Activated naive CD4-positive, alpha-beta T cell treated with anti-CD3 and anti-CD28 coated beads for 36 hours (primary cell): ENCODE measurements at places on chromosomes 11 and 22. TPM values are rescaled to one million over a fixed set of nuclear protein-coding genes. Genes with fewer than 3 reads are reported as not detected.

Gene TBX10
- total RNA-seq, result not detected

DNA sequence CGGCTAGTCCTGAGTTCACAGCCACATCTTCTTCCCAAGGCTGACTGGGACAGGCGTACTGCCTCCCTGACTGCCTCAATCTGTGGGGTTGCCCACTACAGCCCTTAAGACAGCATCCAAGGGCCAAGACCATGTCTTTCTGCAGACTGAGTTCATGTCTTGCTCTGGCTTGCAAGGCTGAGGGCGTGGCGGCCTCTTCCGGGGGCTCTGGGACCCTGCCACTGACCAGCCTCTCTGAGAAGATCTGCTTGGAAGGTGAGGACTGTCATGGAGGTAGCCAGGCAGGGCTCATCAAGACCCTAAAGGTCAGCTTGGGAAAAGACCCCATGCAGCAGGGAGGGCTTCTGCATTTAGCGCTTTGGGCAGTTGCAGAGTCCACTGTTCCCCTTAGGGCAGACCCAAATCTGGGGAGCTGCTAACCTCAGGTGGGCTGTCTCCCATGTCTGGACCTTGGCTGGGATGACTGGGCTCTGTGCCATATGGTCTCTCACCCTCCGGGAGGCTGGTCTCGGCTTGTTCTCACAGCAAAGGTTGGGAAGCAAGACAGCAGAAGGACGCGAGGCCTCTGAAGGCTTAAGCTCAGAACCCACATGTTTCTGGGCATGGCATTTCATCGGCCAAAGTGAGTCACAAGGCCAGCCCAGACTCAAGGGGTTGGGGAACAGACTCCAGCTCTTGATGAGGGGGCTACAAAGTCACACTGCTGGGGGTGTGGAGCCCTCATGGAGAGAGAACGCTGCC, 109.1 kb upstream of the LMO1 start:
- no peak overlapping the region for H3K27ac ChIP-seq
- H3K27me3 ChIP-seq, result peaks cover 12% of the 10 kb centered on the region
- no peak for DNase-seq
- no peak overlapping the region for H3K4me3 ChIP-seq

Gene RASD2
- not detected for total RNA-seq

DNA sequence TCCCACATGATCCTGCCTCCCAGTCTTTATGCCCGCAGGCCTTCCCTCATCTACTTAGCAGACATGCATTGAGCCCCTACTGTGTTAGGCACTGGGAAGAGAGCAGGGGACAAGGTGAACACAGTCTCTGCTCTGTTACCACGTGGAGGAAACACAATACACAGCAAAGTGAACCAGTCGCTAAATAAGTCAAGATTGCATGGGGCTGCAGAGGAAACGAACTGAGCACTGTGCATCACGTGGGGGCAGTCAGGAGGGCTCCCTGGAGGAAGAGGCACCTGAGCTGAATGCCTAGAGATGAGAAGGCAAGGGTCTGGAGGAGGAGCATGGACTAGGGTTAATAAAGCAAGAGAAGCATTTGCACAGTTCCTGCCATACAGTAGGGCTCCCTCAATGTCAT, 102.7 kb downstream of the MN1 start:
- H3K4me1 ChIP-seq, result no peaks in the 10 kb centered on the region
- peaks cover 6% of the 10 kb centered on the region for H3K27me3 ChIP-seq
- no peak overlapping the region for H3K4me3 ChIP-seq
- no peak overlapping the region for H3K27ac ChIP-seq
- DNase-seq, result no peak
- no peaks in the 10 kb centered on the region for H3K36me3 ChIP-seq

- H3K27ac ChIP-seq, result no peak overlapping the region
- H3K27me3 ChIP-seq, result peaks cover 26% of the 10 kb centered on the region
- H3K4me3 ChIP-seq, result no peak overlapping the region
- DNase-seq, result peak; percentile 53
These were observed 4.7 kb downstream of the MPEG1 start for GRCh38 chr11:59207988-59208451.

Gene SBF1
- 100 TPM for total RNA-seq

DNA sequence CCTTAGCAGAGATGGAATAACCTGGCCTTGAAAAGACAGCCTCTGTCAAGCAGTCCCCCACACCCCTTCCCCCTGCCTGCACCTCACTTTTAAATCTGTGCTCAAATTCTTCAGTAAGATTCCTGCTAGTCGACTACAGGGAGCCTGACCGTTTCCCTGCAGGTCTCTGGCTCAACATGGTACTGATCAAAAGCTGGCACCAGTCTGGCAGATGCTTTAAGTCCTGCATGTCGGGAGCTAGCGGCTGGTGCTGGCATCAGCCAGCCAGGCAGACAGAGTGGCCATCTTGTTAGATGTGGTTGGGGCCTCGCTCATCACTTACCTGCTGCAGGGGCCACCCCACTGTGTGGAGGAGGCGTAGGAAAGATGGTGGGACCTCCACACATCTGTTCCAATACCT, 204.4 kb upstream of the SORL1-AS1 start:
- H3K4me1 ChIP-seq, result peaks cover 12% of the 10 kb centered on the region
- no peak overlapping the region for H3K4me3 ChIP-seq
- no peak for DNase-seq
- H3K36me3 ChIP-seq, result no peaks in the 10 kb centered on the region
- no peak overlapping the region for H3K27ac ChIP-seq

Gene CHEK1
- total RNA-seq, result 167 TPM

- H3K27me3 ChIP-seq, result no peaks in the 10 kb centered on the region
- peaks cover 3% of the 10 kb centered on the region for H3K36me3 ChIP-seq
- no peak for DNase-seq
- no peaks in the 10 kb centered on the region for H3K4me1 ChIP-seq
These were observed 45.0 kb upstream of the NNMT start for GRCh38 chr11:114250993-114251814.

Gene P4HA3
- not detected for total RNA-seq

DNA sequence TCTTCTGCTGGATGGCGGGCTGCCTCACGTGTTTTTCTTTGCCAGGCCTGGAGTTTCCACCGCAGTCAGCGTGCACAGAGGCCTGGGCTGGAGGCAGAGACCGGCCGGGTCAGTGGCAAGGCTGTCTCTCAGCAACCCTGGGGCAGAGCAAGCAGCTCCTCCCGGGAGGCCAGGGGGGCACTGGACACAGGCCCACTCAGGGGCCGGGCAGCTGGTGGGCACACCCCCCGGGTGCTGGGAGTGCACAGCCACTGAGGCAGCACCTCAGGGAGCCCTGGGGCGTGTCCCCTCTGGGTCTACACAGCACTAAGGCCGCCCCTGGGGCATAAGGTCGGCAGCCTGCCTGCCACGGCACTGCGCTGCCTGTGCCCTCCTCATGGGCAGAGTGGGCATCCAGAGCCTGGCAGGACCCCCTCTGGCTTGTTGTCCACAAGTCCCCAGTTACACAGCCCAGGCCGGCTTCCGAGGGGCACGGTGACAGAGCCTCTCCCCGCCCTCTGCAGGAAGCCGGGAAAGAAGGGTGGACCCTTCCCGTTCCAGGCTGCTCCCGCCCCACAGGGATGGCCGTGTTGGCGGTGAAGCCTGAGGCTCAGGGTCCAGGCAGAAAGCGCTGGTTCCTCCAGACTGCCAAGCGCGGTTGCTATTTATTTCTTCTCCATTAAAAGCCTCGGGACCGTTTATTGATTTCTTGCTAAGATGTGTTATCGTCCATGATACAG, 18.5 kb upstream of the TH start:
- H3K27ac ChIP-seq, result no peak overlapping the region
- no peaks in the 10 kb centered on the region for H3K27me3 ChIP-seq
- no peak for DNase-seq
- H3K36me3 ChIP-seq, result no peaks in the 10 kb centered on the region
- no peak overlapping the region for H3K4me3 ChIP-seq
- H3K4me1 ChIP-seq, result peaks cover 5% of the 10 kb centered on the region

DNA sequence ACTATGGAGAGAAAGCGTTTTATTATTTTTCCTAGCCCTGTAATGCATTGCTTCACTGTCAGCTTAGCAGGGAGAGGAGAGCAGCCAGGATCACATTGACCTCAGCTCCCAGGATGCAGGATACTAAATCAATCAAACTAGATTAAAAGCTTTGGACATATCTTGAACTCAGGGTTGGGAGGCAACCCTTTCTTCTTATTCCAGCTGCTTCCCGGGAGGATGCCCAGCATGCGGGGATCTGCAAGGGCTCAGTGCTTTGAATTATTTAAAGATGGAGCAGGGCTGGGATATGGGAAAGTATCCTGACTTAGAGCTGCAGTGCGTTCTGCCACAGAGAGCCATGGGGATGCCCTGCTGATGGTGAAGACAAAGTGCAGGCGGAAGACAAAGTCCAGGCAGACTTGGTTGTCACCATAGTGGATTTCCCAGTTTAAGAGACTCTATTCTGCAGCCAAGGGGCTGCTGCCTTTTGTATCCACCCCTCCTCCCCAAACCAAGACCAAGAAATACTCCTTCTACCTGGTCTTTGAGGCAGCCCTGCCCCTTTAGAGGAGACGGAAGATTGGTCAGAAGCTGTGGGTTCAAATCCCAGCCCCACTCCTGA, 1035.0 kb downstream of the TBC1D22A start:
- no peaks in the 10 kb centered on the region for H3K36me3 ChIP-seq
- no peak overlapping the region for H3K27ac ChIP-seq
- peaks cover 9% of the 10 kb centered on the region for H3K27me3 ChIP-seq
- no peak for DNase-seq
- no peak overlapping the region for H3K4me3 ChIP-seq
- H3K4me1 ChIP-seq, result no peaks in the 10 kb centered on the region

DNA sequence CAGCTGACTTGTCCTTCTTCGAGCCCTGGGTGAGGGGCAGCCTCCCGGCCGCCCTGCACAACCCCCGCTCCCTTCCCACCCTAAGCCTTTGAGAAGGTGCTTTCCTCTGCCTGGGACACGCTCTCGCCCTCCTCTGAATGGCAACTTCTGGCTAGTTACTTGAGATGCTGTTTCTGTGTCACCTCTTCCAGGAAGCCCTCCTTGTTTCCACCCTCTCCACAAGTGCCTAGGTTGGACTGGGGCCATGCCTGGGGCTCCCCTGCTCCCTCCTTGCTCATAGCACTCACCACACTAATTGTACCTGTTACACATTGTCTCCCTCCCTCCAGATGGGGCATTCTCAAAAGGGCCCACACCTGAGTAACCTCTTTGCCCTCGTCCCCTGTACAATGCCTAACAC, 72.2 kb downstream of the SCUBE1 start:
- no peaks in the 10 kb centered on the region for H3K4me1 ChIP-seq
- H3K36me3 ChIP-seq, result no peaks in the 10 kb centered on the region
- no peak for DNase-seq

DNA sequence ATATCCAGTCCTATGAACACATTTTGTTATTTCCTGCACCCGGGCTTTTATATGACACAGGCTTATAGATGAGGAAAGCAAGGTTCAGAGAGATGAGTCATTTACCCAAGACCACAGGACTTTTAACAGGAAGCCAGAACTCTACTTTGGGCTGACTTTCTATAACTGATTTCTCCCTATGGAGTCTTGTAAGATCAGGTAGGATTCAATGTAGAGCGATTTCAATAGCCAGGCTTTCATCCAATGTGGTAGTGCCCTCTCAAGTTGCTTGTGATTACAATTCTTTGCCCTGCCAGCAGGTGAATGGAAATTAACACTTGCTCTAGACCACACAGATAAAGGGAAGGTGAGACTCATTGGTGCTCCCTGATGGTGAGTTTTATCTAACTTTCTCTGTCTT, 378.3 kb downstream of the INSC start:
- no peaks in the 10 kb centered on the region for H3K36me3 ChIP-seq
- H3K27ac ChIP-seq, result no peak overlapping the region
- no peaks in the 10 kb centered on the region for H3K27me3 ChIP-seq

Gene TRPC6
- not detected for total RNA-seq

- no peak for DNase-seq
- H3K4me1 ChIP-seq, result no peaks in the 10 kb centered on the region
- H3K27me3 ChIP-seq, result peaks cover 44% of the 10 kb centered on the region
- no peak overlapping the region for H3K4me3 ChIP-seq
- H3K27ac ChIP-seq, result no peak overlapping the region
These were observed 22.6 kb downstream of the DBX1 start for GRCh38 chr11:20137637-20138036.

DNA sequence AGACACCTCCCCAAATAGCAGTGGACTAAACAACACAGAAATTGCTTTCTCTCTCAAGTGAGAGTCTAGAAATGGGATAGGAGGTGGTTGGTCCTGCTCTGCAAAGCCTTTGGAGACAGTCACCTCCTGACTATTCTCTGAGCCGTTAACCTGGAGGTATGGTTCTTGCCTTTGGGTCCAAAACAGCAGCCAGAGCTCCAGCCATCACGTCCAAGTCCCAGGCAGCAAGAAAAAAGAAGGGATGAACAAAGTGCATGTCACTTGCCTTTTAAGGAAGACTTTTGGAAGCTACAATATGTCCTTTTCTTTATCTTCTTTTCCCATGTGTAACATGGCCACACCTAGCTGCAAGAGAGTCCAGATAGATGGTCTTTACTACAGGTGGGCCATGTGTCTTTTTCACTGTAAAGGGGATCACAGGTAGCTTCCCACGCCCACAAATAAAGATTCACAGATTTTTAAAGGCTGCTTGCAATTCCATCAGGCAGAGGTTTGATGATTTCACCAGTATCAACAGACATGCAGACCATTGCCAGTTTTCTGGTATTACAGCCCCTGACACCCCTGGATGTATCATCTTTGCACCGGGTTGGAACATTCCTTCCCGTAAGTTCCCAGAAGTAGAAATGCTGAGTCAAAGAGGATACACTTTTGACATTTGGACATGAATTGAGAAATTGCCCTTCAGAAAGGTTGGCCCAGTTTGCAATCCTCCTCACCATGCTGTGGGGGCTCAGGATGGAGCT, 66.0 kb downstream of the MYEOV start:
- no peaks in the 10 kb centered on the region for H3K36me3 ChIP-seq
- no peak overlapping the region for H3K27ac ChIP-seq
- H3K4me3 ChIP-seq, result no peak overlapping the region
- peak; percentile 1 for DNase-seq
- H3K4me1 ChIP-seq, result no peaks in the 10 kb centered on the region

GRCh38 chr11:94417386-94417987, 16.3 kb upstream of the GPR83 start:
- no peaks in the 10 kb centered on the region for H3K4me1 ChIP-seq
- no peak for DNase-seq
- H3K36me3 ChIP-seq, result peaks cover 31% of the 10 kb centered on the region
- H3K27me3 ChIP-seq, result no peaks in the 10 kb centered on the region

Gene ASCL2
- total RNA-seq, result not detected

Gene CELSR1
- total RNA-seq, result 0.25 TPM

DNA sequence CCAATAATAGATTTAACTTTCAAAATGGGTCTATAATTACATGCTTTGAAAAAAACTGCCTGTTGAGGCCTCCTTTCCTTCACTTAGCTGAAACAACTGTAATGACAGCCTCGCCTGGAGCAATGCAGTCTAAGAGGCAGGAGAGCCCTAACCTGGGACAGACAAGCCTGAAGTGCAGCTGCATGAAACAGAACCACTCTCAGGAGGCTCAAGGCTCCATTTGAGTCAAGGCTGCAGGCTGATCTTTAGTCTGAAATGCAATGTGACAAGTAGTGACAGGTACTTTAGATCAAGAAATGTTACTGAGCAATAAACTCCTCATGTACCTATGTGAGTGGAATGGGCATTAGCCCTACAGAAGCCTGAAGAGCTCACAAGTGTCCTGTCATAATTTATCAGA, 414.0 kb upstream of the LUZP2 start:
- H3K27ac ChIP-seq, result no peak overlapping the region
- H3K4me1 ChIP-seq, result no peaks in the 10 kb centered on the region
- no peaks in the 10 kb centered on the region for H3K27me3 ChIP-seq
